ENCODE measurements at places on chromosomes 1 and 21. TPM values are rescaled to one million over a fixed set of nuclear protein-coding genes. Genes with fewer than 3 reads are reported as not detected.

DNA sequence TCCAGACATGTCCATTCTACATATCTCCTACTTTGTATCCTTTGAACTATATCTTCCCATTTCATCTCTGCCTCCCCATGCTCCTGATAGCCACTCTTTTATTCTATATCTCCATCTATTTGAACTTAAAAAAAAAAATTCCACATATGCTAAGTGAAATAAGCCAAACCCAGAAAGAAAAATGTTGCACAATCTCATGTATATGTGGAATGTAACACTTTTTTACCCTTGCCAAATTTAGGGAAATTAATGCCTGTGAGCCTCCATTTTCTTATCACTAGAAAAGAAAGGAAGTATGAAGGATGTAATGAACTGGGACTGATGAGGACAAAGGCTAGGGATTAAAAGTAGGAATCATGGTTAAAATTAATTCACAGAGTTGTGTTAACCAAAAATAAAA lies 53.5 kb downstream of the RGS13 start:
- no peaks in the 10 kb centered on the region for H3K36me3 ChIP-seq
- peaks cover 3% of the 10 kb centered on the region for H3K27me3 ChIP-seq
- no peak overlapping the region for H3K27ac ChIP-seq
- no peak for DNase-seq
- H3K4me3 ChIP-seq = no peak overlapping the region
- no peaks in the 10 kb centered on the region for H3K4me1 ChIP-seq

GRCh38 chr21:41636636-41637630 lies 129.0 kb upstream of the TMPRSS2 start:
- no peaks in the 10 kb centered on the region for H3K36me3 ChIP-seq
- no peak overlapping the region for H3K27ac ChIP-seq
- no peak overlapping the region for H3K4me3 ChIP-seq
- no peak for DNase-seq
- peaks cover 3% of the 10 kb centered on the region for H3K27me3 ChIP-seq
- H3K4me1 ChIP-seq = no peaks in the 10 kb centered on the region

DNA sequence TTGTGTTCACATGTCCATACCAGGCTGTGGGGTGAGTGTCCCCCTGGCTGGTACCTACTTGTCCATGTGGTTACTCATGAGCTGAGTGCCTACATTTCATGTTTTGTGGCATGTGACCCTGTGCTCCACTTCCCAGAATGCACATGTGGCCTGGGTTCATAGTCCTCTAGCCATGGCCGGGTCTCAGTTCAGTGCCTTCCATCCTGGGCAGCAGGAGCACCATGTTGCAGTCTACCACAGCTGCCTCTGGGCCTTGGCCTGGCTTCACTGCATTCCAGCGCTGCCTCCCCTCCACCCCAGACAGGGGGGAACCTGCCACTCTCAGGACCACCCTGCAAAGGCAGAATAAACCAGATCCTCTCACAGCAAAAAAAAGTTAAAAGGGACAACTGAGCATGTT lies 5.5 kb downstream of the CEPT1 start:
- H3K4me1 ChIP-seq = peaks cover 24% of the 10 kb centered on the region
- peaks cover 35% of the 10 kb centered on the region for H3K36me3 ChIP-seq
- no peak for DNase-seq
- no peaks in the 10 kb centered on the region for H3K27me3 ChIP-seq
- H3K4me3 ChIP-seq = no peak overlapping the region
- H3K27ac ChIP-seq = no peak overlapping the region

The SLAMF8 gene
- polyA plus RNA-seq = 6.9 TPM

DNA sequence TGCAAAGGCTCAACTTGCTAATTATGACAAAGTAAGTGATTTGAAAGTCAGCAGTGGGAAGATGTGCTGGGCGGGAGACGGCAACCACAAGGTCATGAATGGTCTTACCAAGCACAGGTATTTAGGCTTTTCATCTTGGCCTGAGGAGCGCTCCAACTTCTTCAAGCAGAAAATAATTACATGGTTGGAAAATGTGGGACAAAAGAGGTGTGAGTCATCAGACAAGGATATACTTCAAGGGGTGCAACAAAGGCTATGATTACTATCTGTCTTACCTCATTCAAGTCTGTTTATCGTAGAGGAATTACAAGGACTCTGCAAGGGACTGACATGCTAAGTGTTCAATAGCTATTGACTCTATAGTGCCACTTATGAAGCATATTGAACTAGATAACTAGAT lies 2005.7 kb downstream of the MRPL39 start:
- H3K4me1 ChIP-seq = no peaks in the 10 kb centered on the region
- H3K27ac ChIP-seq = no peak overlapping the region
- no peak overlapping the region for H3K4me3 ChIP-seq
- H3K36me3 ChIP-seq = no peaks in the 10 kb centered on the region

GRCh38 chr1:210292231-210292871 lies 36.4 kb upstream of the HHAT start:
- no peak for DNase-seq
- no peak overlapping the region for H3K27ac ChIP-seq
- H3K36me3 ChIP-seq = no peaks in the 10 kb centered on the region
- peaks cover 18% of the 10 kb centered on the region for H3K27me3 ChIP-seq

DNA sequence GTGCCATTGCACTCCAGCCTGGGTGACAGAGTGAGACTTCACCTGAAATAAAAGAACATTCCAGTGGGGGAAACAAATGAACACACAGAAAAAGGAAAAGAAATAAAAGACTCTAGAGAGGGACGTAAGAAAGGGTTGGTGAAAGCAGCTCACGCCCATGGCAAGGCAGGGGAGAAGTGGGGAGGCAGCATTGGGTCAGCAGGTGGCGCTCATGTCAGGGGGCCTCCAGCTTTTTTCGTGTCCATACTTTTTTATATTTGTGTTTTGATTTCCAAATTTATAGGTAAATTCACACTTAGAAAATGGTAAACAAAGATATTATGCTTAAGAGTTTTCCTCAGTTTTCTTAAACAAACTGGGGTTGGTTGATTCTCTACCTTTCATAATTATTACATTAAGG lies 45.5 kb downstream of the VPS13D start:
- H3K4me3 ChIP-seq = no peak overlapping the region
- H3K4me1 ChIP-seq = no peaks in the 10 kb centered on the region
- no peak overlapping the region for H3K27ac ChIP-seq
- peak; percentile 22 for DNase-seq
- H3K27me3 ChIP-seq = no peaks in the 10 kb centered on the region

DNA sequence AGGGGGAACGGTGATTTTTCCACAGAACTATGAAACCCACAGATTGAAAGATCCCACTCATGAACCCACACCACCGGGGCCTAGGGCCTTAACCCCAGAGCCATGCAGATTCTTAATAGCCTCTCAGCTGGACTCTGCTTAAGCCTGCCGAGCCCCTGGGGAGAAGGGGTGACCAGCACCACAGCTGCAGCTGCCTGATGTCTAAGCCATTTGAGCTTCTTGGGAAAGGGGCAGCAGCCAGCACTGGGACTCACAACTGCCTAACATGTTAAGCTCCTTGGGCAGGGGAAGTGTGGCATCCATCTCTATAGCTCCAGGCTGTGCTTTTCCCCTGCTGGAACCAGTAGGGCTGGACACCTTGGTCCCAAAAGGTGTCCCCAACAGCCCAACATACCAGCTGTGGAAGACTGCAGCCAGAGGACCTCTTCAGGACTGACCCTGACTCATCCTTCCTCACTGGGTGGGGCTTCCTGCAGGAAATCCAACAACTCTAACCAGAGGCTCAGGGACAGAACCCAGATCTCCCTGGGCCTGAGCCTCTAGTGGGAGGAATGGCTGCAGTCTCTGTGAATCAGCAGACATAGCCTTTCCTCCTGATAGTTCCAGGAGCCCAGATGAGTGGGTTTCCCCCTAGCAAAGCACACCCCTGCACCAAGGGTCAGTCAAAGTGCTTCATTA lies 34.6 kb upstream of the FMO3 start:
- DNase-seq = no peak
- H3K27me3 ChIP-seq = peaks cover 3% of the 10 kb centered on the region
- H3K36me3 ChIP-seq = no peaks in the 10 kb centered on the region
- H3K4me1 ChIP-seq = no peaks in the 10 kb centered on the region
- no peak overlapping the region for H3K27ac ChIP-seq
- no peak overlapping the region for H3K4me3 ChIP-seq

DNA sequence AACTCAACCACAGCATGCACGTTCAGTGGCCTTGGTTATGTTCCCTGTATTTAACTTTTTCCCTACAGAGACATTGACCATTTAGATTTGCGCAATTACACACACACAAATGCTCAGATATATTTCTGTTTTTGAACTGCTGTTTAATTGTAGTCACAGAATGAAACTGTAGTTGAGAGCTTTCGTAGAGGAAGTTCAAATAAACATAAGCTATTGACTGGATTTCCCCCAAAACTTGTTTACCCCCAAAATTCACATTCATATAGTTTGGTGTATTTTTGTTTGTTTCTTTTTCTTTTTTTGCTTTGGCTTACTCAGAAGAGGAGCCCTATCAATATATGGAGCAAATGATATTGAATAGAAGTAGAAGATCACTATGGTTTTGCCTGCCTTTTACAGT lies 921.0 kb downstream of the ADGRL2 start:
- no peak for DNase-seq
- no peak overlapping the region for H3K27ac ChIP-seq
- H3K36me3 ChIP-seq = no peaks in the 10 kb centered on the region
- H3K4me3 ChIP-seq = no peak overlapping the region

DNA sequence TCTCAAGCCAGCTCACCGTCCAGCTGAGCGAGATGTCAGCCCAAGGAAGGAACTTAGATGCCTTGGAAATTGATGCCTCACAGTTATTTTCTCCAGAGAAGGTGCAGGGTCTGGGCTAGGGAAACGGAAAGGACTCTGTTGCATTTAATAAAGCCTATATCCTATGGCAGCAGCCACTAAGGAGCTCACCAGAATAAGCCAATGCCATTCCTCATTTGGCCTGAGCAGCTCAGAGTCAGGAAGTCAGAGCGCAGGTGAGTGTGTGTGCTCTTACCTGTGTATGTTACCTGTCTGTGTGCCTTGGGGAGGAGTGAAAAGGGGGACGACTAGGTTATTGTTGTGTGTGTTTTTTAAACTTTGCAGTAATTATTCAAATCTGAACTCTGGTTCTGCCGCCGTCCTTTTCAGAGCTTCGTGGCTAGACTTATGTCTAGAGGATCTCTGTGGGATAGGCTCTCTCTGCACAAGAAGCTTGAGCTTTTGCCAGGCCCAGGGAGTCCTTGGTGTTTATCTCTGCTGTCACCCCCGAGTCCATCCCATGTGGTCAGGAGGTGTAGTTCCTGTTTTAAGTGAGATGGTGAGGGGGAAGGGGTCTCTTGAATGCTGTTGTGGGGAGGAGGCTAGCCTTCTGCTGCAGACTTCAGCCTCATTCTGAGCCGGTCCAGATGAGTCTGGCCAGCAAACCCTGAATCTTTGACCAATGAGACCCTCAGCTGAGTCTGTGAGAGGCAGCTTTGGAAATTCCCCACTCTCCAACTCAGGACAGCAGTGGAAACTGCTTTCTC lies 2.4 kb downstream of the TMCC2 start:
- peaks cover 12% of the 10 kb centered on the region for H3K27me3 ChIP-seq
- no peaks in the 10 kb centered on the region for H3K36me3 ChIP-seq
- DNase-seq = no peak
- H3K27ac ChIP-seq = no peak overlapping the region

GRCh38 chr21:25420831-25421230 lies 186.4 kb downstream of the MRPL39 start:
- H3K36me3 ChIP-seq = no peaks in the 10 kb centered on the region
- H3K4me3 ChIP-seq = no peak overlapping the region
- no peak overlapping the region for H3K27ac ChIP-seq
- no peaks in the 10 kb centered on the region for H3K27me3 ChIP-seq
- peaks cover 5% of the 10 kb centered on the region for H3K4me1 ChIP-seq

DNA sequence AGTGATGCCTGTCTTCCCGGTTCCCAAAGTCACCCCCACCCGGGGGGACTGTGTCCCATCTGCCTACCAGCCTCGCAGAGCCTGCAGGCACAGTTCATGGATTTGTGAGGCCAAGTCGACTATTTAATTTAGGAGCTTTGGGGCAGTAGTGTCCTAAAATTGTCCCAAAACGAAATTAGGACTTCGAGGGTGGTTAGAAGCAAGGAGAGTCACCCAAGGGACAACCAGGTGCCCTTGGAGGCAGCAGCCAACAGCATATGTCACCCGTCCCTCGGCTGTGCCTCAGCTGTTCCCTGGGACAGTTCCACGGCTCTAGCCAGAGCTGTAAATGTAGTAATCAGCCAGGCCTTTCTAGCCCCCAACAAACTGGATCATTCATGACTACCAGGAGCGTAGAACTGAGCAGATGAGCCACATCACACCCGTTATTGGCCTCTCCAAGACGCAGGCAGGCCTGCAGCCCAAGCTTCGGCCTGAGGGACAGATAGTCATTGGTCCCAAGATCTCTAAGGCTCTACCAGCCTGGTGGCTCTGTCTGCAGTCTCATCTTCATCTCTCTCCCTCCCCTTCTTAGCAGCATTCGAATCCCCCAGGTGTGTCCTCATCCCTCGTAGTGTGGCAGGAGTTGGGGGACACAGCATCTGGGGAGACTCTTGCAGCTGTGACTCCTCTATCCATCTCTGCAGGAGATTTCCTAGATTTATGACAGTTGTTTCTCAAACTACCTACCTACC lies 2.9 kb downstream of the PAX7 start:
- H3K4me3 ChIP-seq = no peak overlapping the region
- H3K27me3 ChIP-seq = peaks cover 40% of the 10 kb centered on the region
- no peak overlapping the region for H3K27ac ChIP-seq
- no peaks in the 10 kb centered on the region for H3K36me3 ChIP-seq
- DNase-seq = no peak
- H3K4me1 ChIP-seq = no peaks in the 10 kb centered on the region

GRCh38 chr1:72285074-72285425 lies 2.7 kb upstream of the NEGR1 start:
- H3K27ac ChIP-seq = no peak overlapping the region
- no peaks in the 10 kb centered on the region for H3K36me3 ChIP-seq

Measured in immature natural killer cell (primary cell).